ENCODE measurements at places on chromosomes 2 and 18. TPM values are rescaled to one million over a fixed set of nuclear protein-coding genes. Genes with fewer than 3 reads are reported as not detected.

GRCh38 chr2:44997963-44998362, 11.3 kb downstream of the SIX2 start:
- H3K27ac ChIP-seq, result no peak overlapping the region
- peaks cover 92% of the 10 kb centered on the region for H3K27me3 ChIP-seq
- no peak for DNase-seq
- peaks cover 1% of the 10 kb centered on the region for H3K4me1 ChIP-seq
- H3K4me3 ChIP-seq, result no peak overlapping the region

DNA sequence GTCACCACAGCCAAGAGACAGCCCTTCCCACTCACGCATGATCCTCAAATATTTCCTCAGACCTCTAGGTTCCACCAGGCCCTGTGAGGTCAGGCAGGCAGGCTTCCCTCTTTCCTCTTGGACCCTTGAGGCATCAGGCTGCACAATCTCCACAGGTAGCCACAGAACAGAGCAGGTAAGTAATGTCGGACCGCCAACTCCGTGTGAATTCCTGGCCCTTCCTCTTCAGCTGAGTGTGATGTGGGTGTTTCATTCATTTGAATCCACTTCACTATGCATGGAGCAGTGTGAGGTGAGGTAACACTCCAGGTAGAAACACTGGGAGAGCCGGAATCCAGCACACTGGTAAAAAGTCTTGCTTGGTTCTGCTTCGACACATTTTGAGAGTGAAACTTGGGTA, 44.0 kb downstream of the MRPL35 start:
- no peaks in the 10 kb centered on the region for H3K27me3 ChIP-seq
- peaks cover 1% of the 10 kb centered on the region for H3K36me3 ChIP-seq
- H3K4me3 ChIP-seq, result no peak overlapping the region
- H3K4me1 ChIP-seq, result peaks cover 30% of the 10 kb centered on the region
- no peak overlapping the region for H3K27ac ChIP-seq

DNA sequence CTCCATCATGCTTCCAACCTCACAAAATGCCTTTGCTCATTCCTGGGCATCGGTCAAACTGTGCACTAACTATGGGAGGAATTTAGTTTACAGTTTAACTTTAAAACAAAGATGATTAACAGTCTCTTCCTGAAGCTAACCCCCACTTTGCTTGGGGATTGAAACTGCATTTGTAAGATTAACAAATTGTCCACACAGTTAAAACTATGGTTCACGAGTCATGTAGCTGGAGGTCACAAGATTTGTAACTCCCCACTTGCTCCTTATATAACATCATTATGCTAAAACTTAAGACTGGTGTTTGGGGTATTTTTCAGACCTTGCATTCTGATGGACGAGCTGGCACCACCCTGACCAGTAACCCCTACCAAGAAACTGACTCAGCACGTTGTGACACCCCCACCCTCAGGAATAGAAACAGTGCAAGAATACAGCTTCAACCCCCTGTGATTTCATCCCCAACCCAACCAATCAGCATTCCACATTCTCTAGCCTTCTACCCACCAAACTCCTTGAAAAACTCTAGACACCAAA, 252.3 kb downstream of the MBD5 start:
- H3K4me3 ChIP-seq, result no peak overlapping the region
- H3K4me1 ChIP-seq, result peaks cover 8% of the 10 kb centered on the region

- peaks cover 35% of the 10 kb centered on the region for H3K27me3 ChIP-seq
- no peak overlapping the region for H3K4me3 ChIP-seq
- H3K36me3 ChIP-seq, result no peaks in the 10 kb centered on the region
- H3K4me1 ChIP-seq, result no peaks in the 10 kb centered on the region
These were observed 57.0 kb downstream of the CIB4 start for GRCh38 chr2:26584191-26584590.

DNA sequence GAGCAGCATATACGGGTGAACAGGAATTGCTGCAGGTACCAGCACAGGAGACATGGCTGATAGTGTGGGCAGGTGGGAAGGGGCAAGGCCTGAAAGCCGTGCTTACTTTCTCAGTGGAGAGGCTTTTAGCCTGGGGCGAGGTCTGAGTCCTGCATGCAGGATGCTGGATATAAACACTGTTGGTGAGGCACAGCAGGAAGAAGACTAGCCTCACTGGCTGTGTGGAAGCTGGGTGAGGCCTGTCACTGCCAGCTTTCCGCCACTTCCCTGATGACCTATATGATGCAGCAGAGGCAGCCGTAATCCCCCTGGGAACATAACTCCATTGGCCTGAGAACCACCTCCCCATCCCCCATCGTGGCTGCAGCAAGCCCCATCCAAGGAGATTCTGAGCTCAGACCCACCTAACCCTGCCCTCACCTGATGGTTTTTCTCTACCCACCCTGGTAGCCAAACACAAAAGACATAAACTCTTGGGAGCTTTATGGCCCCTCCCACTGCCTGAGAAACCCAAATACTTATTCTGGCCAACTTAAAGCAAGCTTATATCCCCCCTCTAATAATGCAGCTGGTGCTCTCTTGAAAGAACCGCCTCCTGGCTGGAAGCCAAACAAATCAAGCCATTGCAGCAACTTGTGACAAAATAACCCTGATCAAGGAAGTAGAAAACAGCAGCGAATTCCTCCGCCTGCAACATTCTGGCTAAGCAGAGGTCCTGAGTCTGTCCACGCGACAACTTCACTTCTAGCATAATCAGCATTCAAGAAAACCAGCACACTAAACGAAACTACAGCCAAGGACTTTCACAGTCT, 54.6 kb upstream of the DSC1 start:
- peaks cover 5% of the 10 kb centered on the region for H3K4me1 ChIP-seq
- no peak overlapping the region for H3K27ac ChIP-seq
- DNase-seq, result no peak
- no peaks in the 10 kb centered on the region for H3K27me3 ChIP-seq

- no peaks in the 10 kb centered on the region for H3K36me3 ChIP-seq
- H3K4me3 ChIP-seq, result no peak overlapping the region
- H3K4me1 ChIP-seq, result no peaks in the 10 kb centered on the region
These were observed 221.4 kb upstream of the TRIB2 start for GRCh38 chr2:12495247-12495868.

DNA sequence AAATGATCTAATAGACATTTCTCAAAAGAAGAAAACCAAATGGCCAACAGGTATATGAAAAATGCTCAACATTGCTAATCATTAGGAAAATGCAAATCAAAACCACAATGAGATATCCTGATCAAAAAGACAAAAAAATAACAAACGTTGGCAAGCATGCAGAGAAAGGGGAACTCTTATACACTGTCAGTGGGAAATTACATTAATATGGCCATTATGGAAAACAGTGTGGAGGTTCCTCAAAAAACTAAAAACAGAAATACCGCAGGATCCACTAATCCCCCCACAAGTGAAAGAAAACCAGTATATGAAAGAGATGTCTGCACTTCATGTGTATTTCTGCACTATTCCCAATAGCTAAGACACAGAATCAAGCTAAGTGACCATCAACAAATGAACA, 57.7 kb upstream of the CTIF start:
- no peaks in the 10 kb centered on the region for H3K36me3 ChIP-seq
- DNase-seq, result no peak
- no peaks in the 10 kb centered on the region for H3K4me1 ChIP-seq
- no peak overlapping the region for H3K27ac ChIP-seq
- no peak overlapping the region for H3K4me3 ChIP-seq

GRCh38 chr2:228866781-228867180, 404.3 kb downstream of the PID1 start:
- no peak for DNase-seq
- H3K36me3 ChIP-seq, result no peaks in the 10 kb centered on the region
- H3K27ac ChIP-seq, result no peak overlapping the region

DNA sequence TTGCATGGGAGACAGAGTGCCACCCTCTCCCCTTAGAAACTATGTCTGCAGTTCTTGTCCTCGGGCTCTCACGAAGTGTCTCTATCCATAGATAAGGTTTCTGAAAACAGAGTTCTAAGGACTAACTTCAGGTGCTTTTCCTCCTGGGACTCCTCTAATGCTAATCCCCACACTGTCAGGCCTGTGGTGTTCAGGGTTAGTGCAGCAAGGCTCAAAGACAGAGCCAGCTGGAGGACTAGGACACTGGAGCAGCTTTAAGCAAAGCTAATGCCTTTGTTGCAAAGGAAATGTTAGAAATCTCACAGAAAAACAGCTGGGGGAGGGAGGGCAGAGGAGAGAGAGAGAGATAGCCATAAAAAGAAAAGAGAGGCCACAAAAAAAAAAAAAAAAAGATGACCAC, 824.0 kb upstream of the FSHR start:
- no peaks in the 10 kb centered on the region for H3K36me3 ChIP-seq
- DNase-seq, result no peak
- H3K27ac ChIP-seq, result no peak overlapping the region

GRCh38 chr2:141513853-141514252, 617.0 kb downstream of the LRP1B start:
- peaks cover 1% of the 10 kb centered on the region for H3K4me1 ChIP-seq
- H3K4me3 ChIP-seq, result no peak overlapping the region
- no peaks in the 10 kb centered on the region for H3K27me3 ChIP-seq

GRCh38 chr2:98778151-98778550, 47.2 kb upstream of the MGAT4A start:
- no peaks in the 10 kb centered on the region for H3K4me1 ChIP-seq
- no peaks in the 10 kb centered on the region for H3K36me3 ChIP-seq
- no peak for DNase-seq
- H3K4me3 ChIP-seq, result no peak overlapping the region
- H3K27me3 ChIP-seq, result no peaks in the 10 kb centered on the region
- H3K27ac ChIP-seq, result no peak overlapping the region

DNA sequence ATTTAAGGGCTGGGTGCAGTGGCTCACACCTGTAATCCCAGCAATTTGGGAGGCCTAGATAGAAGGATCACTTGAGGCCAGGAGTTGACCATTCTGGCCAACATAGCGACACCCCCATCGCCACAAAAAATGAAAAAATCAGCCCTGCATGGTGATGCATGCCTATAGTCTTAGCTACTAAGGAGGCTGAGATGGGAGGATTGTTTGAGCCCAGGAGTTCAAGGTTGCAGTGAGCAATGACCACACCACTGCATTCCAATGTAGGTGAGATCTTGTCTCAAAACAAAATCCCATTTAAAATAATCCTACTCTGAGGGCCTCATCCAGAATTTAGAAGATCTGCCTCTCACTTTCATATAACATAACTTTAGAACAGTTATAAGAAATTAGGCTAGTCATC, 2.7 kb upstream of the SERTAD2 start:
- no peak for DNase-seq
- H3K4me3 ChIP-seq, result no peak overlapping the region
- H3K36me3 ChIP-seq, result no peaks in the 10 kb centered on the region
- peaks cover 30% of the 10 kb centered on the region for H3K4me1 ChIP-seq

- H3K27ac ChIP-seq, result no peak overlapping the region
- H3K27me3 ChIP-seq, result no peaks in the 10 kb centered on the region
- peaks cover 2% of the 10 kb centered on the region for H3K4me1 ChIP-seq
- peaks cover 27% of the 10 kb centered on the region for H3K36me3 ChIP-seq
- no peak overlapping the region for H3K4me3 ChIP-seq
- no peak for DNase-seq
These were observed 50.5 kb downstream of the USP37 start for GRCh38 chr2:218517434-218518206.

DNA sequence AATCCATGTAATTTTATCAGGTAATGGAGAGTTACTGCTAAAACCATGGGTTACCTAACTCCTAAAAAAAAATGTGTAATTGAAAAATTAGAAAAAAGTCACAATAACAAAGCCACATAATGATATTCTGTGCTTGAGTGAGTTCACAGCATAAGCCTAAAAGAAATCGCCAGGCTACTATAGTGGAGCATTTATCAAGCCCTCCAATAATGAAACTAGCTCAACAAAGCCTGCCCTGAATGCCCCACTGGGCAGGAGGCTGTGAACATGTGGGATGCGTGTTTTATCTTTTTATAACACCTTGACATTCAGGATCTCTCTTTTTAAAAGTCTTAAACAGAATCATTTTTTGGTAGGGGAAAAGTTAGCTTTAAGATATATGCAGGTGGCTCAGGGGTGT, 86.3 kb downstream of the KCTD18 start:
- H3K36me3 ChIP-seq, result peaks cover 26% of the 10 kb centered on the region
- no peak overlapping the region for H3K27ac ChIP-seq
- no peak for DNase-seq
- H3K27me3 ChIP-seq, result no peaks in the 10 kb centered on the region
- peaks cover 6% of the 10 kb centered on the region for H3K4me1 ChIP-seq

DNA sequence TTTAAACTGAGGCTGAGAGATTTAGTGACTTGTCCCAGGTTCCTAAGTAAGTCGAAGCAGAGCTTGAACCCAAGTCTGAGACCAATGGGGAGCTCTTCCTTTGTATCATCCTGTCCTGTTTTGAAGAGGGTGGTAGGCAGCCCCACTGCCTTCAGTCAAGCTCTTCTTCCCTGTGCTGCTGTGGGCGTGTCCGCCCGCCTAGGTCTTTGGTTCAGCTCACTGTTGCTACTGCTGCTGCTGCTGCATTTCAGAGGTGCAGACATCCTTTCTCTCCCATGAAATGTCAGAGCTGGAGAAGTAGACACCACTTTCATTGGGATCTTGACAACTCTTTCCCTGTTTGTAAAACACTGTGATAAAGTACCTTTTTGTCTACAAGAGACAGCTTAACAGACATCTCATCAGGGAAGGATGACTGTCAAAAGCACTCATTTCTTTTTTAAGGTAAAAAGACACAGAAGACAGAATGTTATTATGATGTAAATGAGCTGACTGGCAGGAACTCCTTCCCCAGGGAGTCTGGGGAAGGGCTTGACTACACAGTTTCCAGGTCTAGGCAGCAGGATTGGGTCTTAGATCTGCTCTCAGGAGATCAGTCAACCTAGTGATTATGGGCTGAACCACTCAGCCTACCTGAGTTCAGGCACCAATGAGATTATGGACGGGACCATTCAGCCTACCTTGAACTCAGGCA, 91.7 kb upstream of the TRIB2 start:
- no peak for DNase-seq
- no peaks in the 10 kb centered on the region for H3K36me3 ChIP-seq
- H3K4me1 ChIP-seq, result no peaks in the 10 kb centered on the region
- H3K27me3 ChIP-seq, result peaks cover 11% of the 10 kb centered on the region
- H3K27ac ChIP-seq, result no peak overlapping the region

- H3K27ac ChIP-seq, result no peak overlapping the region
- peaks cover 16% of the 10 kb centered on the region for H3K4me1 ChIP-seq
- no peak overlapping the region for H3K4me3 ChIP-seq
These were observed 3.8 kb upstream of the ALS2 start for GRCh38 chr2:201784563-201784962.

Gene FAP
- not detected for total RNA-seq

Gene CGREF1
- 0.31 TPM for total RNA-seq

Gene CCDC141
- total RNA-seq, result 14.8 TPM

Gene KIF1A
- 132 TPM for total RNA-seq

Gene PLEK
- total RNA-seq, result not detected

Gene TEKT4
- total RNA-seq, result 0.34 TPM

Gene ASAP2
- 69.3 TPM for total RNA-seq

Gene CRACDL
- 1.6 TPM for total RNA-seq

Gene RAD51AP2
- total RNA-seq, result 0.07 TPM

Gene SIGLEC15
- total RNA-seq, result not detected

Gene RFX8
- total RNA-seq, result not detected

Measured in progenitor cell of endocrine pancreas (in vitro differentiated cells).